ENCODE measurements at places on chromosomes 16 and 17. TPM values are rescaled to one million over a fixed set of nuclear protein-coding genes. Genes with fewer than 3 reads are reported as not detected.

DNA sequence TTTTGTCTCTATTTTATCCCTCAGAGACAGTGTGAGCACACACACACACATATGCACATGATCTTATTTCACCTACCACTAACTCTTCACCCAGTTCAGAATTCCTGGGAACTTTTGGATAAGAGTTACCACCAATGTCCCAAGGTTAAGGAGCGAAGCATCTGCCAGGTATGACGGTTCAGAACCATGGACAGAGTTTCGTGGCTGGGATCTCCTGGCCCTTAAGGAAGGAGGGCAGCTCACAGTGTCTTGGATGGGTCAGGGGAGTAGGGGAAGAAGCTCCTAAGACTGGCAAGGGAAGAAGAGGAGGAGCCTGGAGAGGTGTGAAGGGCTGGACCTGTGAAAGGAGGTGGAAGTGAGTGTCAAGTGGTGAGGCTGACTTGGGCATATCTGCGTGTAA is 23.0 kb upstream of the TMEM132E start:
- no peaks in the 10 kb centered on the region for H3K4me1 ChIP-seq
- H3K27me3 ChIP-seq = peaks cover 7% of the 10 kb centered on the region
- no peak overlapping the region for H3K27ac ChIP-seq
- no peak for DNase-seq
- no peak overlapping the region for H3K4me3 ChIP-seq

DNA sequence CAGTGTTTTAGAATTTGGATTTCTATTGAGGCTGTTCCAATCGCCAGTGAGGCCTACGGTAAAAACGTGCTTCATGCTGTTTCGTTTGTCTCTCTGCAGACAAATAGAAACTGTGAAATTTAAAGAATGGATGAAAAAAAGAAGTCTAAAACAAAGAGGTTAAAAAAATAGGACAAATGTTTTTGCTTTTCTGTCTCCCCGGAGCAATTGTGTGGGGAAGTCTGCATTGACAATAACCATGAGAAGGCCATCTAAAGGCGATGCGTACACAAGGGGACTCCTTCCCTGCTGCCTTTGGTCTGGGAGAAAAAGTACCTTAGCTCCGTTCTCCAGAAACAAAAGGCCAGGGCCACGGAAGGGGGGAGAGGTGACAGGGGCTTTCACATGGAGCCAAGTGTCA is 4.6 kb upstream of the ZFHX3 start:
- no peak for DNase-seq
- H3K27ac ChIP-seq = no peak overlapping the region
- peaks cover 10% of the 10 kb centered on the region for H3K27me3 ChIP-seq
- H3K4me1 ChIP-seq = peaks cover 4% of the 10 kb centered on the region
- H3K36me3 ChIP-seq = no peaks in the 10 kb centered on the region

- H3K4me1 ChIP-seq = peaks cover 15% of the 10 kb centered on the region
- DNase-seq = no peak
- no peak overlapping the region for H3K4me3 ChIP-seq
- H3K27me3 ChIP-seq = no peaks in the 10 kb centered on the region
- H3K27ac ChIP-seq = no peak overlapping the region
- H3K36me3 ChIP-seq = no peaks in the 10 kb centered on the region
Measured at GRCh38 chr16:2985893-2986355, 5.7 kb upstream of the PKMYT1 start.

GRCh38 chr17:41478237-41478636 is 2.7 kb downstream of the KRT35 start:
- no peaks in the 10 kb centered on the region for H3K27me3 ChIP-seq
- no peak for DNase-seq
- H3K4me1 ChIP-seq = no peaks in the 10 kb centered on the region
- H3K4me3 ChIP-seq = no peak overlapping the region

GINS2 gene
- total RNA-seq = 1.4 TPM

All from CD4-positive, alpha-beta T cell (primary cell).